ENCODE measurements at places on chromosomes 7 and 10. TPM values are rescaled to one million over a fixed set of nuclear protein-coding genes. Genes with fewer than 3 reads are reported as not detected.

GRCh38 chr7:112515989-112516388 is 35.2 kb downstream of the LSMEM1 start:
- no peak for DNase-seq

DNA sequence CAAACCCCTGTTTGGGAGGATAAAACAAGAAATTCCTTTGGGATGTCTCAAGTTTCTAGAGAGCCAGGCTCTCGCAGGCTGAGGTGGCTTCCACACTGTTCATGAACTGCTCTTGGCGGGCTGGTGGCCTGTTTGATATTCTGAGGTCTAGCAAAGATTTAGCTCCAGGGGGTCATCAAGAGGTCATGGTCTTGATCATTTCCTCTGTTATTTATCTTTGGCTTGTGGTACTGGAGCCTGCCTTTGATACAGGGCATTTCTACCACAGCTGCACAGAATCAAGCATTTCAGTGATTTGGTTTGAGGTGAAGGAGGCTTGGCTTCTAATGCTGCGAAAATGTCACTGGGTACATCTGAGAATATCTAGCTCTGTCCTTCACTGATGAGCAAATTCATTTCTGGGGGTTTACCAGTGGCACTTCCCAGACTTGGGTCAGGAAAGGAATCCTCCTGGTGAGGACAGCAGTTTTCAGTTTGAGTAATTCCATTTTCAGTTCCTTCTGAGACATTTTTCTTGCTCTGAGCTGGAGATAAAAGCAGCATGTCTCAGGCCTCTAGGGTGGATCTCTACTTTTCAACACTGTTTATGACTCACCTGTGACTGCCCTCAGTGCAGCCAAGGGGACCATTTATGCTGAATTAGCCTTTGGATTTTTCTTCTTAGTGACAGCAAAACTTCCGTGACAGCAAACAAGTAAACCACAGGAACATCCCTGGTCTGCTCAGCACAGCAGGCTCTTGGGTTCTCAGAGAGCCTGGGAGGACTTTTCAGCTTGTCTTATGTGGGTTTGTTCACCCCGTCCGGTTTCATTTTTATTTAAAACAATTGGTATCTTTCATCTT is 312.0 kb downstream of the RNLS start:
- no peak for DNase-seq

- no peak for DNase-seq
Measured at GRCh38 chr10:88551246-88551645, 31.9 kb downstream of the RNLS start.

- DNase-seq, result no peak
Measured at GRCh38 chr10:116164291-116164690, 108.7 kb downstream of the GFRA1 start.

DNA sequence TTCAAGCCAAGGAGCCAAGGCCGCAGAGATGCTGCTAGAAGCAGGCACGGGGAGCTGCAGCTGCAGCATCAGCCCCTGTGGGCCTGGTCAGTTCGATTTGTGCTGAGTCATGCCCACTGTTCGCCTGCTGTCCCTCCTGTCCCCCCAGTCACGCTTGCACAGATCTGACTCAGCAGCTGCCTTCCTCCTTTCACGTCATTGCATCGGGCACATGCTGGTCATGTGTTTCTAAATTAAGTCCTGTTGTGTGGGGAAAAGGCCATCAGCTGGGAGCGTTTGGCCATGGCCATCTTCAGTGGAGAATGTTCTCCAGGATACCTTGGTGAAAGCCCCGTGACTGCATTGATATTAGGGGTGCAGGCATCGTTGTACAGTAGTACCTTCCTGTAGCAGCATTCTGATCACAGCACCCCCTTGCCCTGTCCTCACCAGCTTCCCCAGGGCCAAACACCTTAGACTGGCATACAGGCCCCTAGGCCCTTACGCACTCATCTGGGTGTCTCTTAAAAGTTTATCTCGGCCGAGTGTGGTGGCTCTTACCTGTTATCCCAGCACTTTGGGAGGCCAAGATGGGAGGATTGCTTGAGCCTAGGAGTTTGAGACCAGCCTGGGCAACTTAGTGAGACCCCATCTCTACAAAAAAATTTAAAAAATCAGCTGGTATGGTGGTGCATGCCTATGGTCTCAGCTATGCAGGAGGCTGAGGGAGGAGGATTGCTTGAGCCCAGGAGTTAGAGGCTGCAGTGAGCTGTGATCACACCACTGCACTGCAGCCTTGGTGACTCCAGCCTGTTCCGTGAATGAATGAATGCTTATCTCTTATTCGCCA is 23.2 kb downstream of the POR start:
- peak; percentile 67 for DNase-seq

Gene SLC13A4
- total RNA-seq, result 0.44 TPM

Data from left ventricle myocardium inferior (tissue), 1 donor.